Astrocyte (in vitro differentiated cells and primary cell): ENCODE measurements at places on chromosomes 5 and 9. TPM values are rescaled to one million over a fixed set of nuclear protein-coding genes. Genes with fewer than 3 reads are reported as not detected.
A peak's percentile ranks its signal among the peaks of the same experiment; 100 is the strongest.

Gene LMX1B
- 0.07 and 0.45 TPM in 2 replicates for total RNA-seq

Gene IRX4
- 0.53 and 0.68 TPM in 2 replicates for total RNA-seq

Gene BARHL1
- total RNA-seq, result not detected in 2 replicates

Gene PLAC8L1
- total RNA-seq, result 2.0 and 2.7 TPM in 2 replicates

Gene UBTD2
- total RNA-seq, result 33.7 and 34.2 TPM in 2 replicates

Gene ENTREP1
- total RNA-seq, result 2.0 and 3.4 TPM in 2 replicates

Gene FRMPD1
- total RNA-seq, result 0.05 and 0.07 TPM in 2 replicates

DNA sequence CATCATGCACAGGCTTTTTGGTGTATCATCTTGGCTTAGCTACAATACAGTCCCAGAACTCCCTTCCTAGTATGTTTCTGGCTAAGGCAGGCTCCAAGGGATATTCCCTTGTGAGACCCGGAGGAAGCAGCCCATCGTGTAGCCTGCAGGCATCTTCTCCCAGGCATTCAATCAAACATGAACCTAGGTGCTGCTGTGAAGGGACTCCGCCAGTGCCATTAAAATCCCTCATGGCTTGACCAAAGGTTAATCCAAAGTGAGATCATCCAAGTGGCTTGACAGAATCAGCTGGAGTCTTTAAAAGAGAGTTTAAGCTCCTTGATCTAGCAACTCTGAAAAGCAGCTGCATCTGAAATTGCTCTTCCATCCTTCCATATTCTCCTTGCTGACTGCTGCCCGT lies 333.9 kb downstream of the DIRAS2 start:
- no peaks in the 10 kb centered on the region for H3K4me1 ChIP-seq
- H3K36me3 ChIP-seq, result no peaks in the 10 kb centered on the region
- no peak overlapping the region for H3K4me3 ChIP-seq
- no peaks in the 10 kb centered on the region for H3K27me3 ChIP-seq
- no peak overlapping the region for H3K27ac ChIP-seq

GRCh38 chr5:132001647-132002561 lies 9.6 kb downstream of the ACSL6 start:
- peaks cover 8% of the 10 kb centered on the region for H3K4me1 ChIP-seq
- peaks cover 2% of the 10 kb centered on the region for H3K27me3 ChIP-seq
- no peak overlapping the region for H3K27ac ChIP-seq
- H3K4me3 ChIP-seq, result no peak overlapping the region
- DNase-seq, result peak; percentile 27

DNA sequence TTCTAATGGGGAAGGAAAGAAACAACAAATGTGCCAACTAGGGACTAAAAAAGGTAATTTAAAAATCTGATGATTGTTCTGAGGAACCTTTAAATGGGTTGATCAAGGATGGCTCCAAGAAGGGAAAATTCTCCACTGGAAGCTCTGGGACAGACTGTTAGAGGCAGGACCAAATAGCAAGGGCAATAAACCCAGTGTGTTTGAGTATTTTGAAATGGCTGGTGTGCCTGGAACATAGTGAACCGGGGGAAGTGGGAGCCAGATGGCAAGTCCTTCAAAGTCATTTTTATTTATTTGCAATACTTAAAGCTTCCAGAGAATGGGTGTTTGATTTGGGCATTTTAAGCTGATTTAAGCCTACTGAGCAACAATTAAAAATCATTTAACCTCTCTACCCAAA lies 587.7 kb upstream of the MEF2C start:
- H3K27me3 ChIP-seq, result no peaks in the 10 kb centered on the region
- no peak overlapping the region for H3K27ac ChIP-seq
- no peaks in the 10 kb centered on the region for H3K36me3 ChIP-seq
- no peak overlapping the region for H3K4me3 ChIP-seq
- no peak for DNase-seq

GRCh38 chr9:116285320-116285719 lies 131.7 kb downstream of the PAPPA start:
- H3K27me3 ChIP-seq, result peaks cover 7% of the 10 kb centered on the region
- no peaks in the 10 kb centered on the region for H3K36me3 ChIP-seq
- H3K4me3 ChIP-seq, result no peak overlapping the region
- no peak overlapping the region for H3K27ac ChIP-seq

DNA sequence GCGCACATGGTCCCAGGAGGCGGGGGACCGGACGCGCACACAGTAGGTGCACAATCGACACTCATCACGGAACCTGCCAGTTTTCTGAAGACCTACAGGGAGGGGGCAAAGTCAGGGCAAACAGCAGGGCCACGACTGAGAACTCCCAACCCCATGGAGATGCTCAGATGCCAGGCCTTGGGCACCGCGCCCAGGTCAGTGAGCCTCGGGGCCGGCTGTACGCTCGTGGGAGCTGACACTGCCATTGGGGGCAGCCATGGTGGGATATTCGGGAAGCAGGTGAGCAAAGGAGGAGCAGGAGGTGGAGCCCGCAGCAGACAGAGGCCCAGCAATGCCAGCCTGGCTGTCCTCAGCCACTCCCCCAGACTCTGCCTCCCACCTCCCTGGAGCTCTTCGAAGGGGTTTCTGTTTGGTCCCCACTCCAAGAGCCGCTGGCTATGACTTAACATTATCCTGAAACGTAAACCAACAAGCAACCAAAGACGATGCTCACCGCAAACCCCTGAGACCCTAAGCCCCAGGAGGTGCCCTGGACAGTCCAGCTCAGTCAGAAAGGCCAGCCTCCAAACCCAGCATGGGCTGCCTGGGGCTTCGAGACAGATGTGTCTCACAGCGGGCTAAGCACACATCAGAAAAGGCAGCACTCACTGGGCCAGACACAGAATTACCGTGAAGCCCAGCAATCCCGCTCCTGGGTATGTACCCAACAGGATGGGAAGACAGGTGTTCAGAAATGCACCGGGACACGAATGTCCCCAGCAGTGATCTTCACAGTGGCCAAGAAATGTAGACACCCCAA lies 78.4 kb downstream of the VAV2 start:
- DNase-seq, result no peak
- H3K36me3 ChIP-seq, result no peaks in the 10 kb centered on the region
- H3K27me3 ChIP-seq, result no peaks in the 10 kb centered on the region
- peaks cover 27% of the 10 kb centered on the region for H3K4me1 ChIP-seq

DNA sequence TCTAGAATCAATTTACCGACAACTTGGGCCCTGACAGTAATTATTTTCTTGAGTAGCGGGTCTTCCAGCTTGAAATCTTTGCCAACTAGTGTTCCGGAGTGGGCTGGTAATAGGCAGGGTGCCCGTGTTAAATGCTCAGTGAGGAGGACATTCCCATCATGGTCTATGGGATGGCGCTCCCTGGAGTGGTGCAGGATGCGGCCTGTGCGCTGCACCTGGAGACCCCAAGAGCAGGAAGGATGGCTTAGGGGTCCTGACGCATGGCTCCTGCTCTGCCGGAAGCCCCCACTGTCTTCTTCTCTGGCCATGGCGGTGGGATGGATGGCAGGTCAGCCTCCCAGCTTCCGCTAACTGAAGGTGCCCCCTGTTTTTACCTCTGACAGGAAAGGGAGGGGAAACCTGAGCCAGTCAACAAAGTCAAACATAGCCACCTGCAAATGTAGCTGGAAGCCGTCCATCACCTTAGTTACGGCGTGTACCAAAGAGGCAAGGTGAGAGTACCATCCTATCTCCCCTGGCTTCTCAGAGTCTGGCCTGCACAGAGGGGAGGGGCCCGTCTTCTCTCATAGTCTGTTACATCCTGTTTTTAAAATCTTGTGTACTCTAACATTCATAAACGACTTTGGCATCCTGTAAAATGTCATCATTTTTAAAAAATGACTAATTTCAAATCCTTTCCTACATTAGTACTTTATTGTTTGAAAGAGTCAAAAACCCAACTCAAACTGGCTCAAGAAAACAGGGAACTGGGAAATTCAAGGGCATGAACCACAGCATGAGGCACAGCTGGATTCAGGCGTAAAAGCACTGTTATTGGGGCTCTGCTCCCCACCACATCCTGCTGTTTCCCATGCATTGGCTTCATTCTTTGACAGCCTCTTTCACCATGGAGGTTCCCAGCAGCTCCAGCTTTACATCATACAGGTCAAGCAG lies 28.5 kb upstream of the UNC5A start:
- no peak overlapping the region for H3K4me3 ChIP-seq
- peaks cover 6% of the 10 kb centered on the region for H3K4me1 ChIP-seq
- peaks cover 29% of the 10 kb centered on the region for H3K27me3 ChIP-seq
- H3K36me3 ChIP-seq, result no peaks in the 10 kb centered on the region
- H3K27ac ChIP-seq, result no peak overlapping the region

DNA sequence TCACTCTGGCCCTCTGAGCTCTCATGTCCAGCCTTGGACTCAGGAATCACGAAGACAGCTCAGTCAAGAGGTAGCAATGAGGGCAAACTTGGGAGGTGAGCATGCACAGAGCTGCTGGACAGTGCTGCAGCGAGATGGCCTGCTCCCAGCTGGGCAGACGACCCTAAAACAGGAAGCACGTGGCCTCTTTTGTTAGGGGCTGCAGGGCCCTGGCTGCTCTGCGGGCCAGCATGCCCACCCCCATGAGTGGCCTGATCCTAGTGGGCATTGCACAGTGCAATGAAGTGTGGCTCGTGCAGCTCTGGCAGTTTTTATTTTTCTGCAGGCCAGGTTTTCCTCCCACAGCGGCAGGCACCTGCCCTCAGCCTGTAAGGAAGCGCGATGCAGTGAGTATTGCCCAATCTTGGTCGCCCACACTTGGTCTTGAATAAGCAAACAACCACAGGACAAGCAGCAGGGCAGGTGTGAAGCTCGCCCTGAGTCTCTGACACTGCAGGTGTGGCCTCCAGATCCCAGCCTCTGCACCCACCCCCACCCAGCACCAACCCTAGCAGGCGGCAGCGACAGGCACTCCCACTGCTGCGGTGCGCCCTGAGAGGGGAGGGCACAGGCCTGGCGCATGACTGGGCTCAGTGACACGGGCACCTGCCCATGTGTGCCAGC lies 60.8 kb downstream of the SEMA4D start:
- H3K27me3 ChIP-seq, result peaks cover 2% of the 10 kb centered on the region
- H3K36me3 ChIP-seq, result no peaks in the 10 kb centered on the region
- no peak overlapping the region for H3K4me3 ChIP-seq

DNA sequence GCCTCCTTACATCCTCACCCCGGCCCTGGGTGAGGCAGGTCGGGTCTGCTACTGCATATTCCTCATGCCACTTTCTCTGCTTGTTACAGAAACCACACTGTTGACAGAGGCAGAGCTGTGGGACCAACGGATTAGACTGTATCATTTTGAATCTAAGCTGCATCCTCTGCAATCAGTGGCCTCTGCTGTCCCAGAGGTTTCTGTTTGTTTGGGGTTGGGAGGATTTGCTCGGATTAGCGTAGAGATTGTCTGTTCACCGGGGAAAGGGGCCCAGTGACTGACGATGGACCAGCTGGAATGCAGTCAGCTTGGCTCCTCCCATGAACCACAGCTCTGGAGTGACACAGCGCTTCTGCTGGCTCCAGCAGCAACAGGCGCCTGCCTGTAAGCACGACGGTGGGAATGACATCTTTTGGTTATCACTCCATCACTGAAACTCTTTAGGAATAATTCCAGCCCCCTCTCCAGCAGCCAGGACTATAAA lies 37.3 kb upstream of the ADRA1B start:
- no peaks in the 10 kb centered on the region for H3K36me3 ChIP-seq
- peak; percentile 84 for DNase-seq
- peak overlapping the region; percentile 38 for H3K27ac ChIP-seq

DNA sequence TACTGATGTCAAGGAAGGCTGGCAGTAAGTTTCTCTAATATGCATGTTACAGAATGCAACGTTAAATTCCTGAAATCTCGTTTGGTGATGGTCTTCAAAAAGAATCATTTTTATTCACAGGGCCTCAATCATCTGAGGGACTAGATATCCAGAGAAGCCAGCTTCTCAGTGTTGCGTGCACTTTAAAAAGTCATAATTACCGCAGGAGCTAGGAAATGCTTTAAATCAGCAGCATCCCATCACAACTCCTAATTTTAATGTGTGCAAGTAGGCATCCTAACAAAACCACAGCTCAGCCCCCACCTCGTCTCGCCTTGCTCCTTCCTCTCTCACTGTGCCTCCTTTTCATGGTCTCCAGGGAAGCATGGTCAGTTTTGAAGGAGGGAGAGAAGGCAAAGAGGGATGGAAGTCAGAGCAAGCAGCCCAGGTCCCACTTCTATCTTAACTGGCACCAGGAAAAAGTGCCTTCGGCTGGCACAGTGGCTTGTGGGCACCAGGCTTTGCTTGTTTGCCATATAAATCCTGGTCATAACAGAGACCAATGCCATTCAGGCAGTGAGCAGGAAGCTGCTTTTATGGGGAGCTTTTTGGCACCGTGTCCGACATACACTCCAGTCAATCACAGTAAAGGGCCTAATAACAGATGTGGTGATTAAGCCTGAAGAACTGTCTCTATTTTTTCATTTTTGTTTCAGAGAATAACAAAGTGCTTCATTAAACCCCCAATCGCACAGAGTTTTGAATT lies 21.4 kb downstream of the MEGF10 start:
- peaks cover 4% of the 10 kb centered on the region for H3K4me1 ChIP-seq
- no peak overlapping the region for H3K27ac ChIP-seq
- H3K36me3 ChIP-seq, result no peaks in the 10 kb centered on the region
- H3K27me3 ChIP-seq, result no peaks in the 10 kb centered on the region
